Activated T-cell treated with anti-CD3 and anti-CD28 coated beads, Interleukin-2, amount 50 U/mL, for 4 hours (primary cell): ENCODE measurements at places on chromosomes 2 and 18. TPM values are rescaled to one million over a fixed set of nuclear protein-coding genes. Genes with fewer than 3 reads are reported as not detected.

UGT1A6 gene
- not detected for total RNA-seq

DHRS9 gene
- total RNA-seq = 4.6 TPM

DNA sequence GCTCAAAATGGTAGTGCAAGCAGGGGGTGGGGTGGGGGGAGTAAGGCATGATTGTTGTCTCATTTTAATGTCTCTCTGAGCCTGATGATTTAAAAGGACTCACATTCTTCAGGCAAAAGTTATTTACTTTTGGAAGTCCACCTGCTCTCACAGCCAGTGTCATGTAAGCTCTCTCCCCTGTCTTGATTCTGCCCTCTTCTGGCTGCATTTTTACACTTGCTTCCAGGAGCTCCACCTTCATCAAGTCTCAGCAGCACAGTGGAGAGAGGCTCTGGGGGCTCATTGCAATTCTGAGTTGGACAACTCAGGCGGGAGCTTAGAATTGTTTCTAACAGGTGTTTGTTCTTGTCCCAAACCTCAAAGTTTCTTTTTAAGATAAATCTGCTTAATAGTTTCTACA, 39.2 kb downstream of the GNAL start:
- no peak for DNase-seq

- no peak for DNase-seq
Observed at GRCh38 chr2:184336688-184337087, 261.6 kb upstream of the ZNF804A start.

GRCh38 chr18:48550101-48550729, 11.4 kb downstream of the CTIF start:
- no peak for DNase-seq
